ENCODE measurements at places on chromosomes 6 and 20. TPM values are rescaled to one million over a fixed set of nuclear protein-coding genes. Genes with fewer than 3 reads are reported as not detected.

The AVP gene
- total RNA-seq = not detected

The NRN1 gene
- 0.26 TPM for total RNA-seq

The PPP1R3G gene
- total RNA-seq = not detected

The GSTA2 gene
- total RNA-seq = not detected

The VAPB gene
- total RNA-seq = 62.8 TPM

The TTBK1 gene
- 1.5 TPM for total RNA-seq

The RAB44 gene
- not detected for total RNA-seq

The THBD gene
- total RNA-seq = 0.43 TPM

The SLC16A10 gene
- total RNA-seq = 16.9 TPM

The IPCEF1 gene
- total RNA-seq = 0.44 TPM

The TREML2 gene
- total RNA-seq = 0.11 TPM

All from H1 (cell line).